ENCODE measurements at places on chromosomes 2 and 18.

DNA sequence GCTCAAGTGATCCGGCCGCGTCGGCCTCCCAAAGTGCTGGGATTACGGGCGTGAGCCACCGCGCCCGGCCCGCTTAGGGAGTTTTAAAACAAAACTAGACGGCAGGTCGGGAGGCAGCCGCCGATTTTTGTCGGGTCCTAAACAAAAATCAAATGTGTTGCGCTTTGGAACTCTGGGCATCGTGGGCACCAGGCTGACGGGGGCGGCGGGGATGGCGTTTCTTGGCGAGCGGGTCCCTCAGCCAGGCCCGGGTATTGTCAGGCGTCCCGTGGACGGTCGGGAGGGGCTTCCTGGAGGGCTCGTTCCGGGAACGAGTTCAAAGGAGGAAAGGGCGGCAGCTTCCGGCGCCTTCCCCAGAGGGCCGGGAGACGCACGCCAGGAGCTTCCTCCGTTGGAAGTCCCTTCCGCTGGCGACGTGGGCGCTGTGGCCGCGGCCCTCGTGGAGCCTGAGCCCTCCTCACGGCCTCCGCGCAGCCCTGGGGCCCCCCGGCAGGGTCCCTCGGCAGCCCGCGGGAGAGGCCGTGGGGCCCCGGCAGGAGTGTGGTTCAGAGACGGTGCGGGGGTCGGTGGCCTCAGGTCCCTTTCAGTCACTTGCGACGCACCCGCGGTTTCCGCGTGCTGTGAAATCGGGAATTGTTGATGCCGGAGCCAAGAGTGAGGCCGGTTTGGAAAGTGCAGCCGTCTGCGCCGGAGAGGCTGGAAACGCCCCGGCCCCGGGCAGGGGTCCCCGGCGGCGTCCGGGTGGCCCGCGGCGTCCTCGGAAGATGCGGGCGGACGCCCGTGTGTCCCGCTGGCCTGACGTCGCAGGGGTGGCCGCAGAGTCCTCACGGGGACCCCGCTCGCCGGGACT, 59.3 kb downstream of the EMILIN2 start:
- no peak for DNase-seq

DNA sequence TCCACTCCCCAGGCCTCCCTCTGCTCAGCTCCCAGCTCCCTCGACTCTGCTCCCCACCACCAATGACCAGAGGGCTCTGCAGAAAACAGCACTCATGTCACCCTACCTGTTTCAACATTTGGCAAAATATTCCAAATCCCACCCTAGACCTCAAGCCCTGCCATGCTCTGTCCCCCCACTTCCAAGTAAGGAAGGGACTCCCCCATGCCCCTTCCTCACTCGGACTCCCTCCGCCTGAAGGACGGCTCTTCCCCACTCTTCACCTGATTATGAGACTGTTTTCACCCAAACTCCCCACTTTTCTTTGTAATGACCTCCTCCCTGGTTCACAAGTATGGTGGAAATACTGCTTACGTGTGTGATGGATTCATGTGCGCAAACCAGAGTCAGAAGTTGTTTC, 208.4 kb downstream of the MGAT5 start:
- DNase-seq = no peak

- no peak for DNase-seq
These were observed 30.7 kb upstream of the MLPH start for GRCh38 chr2:237456200-237456843.

GRCh38 chr2:241730671-241731293, 3.6 kb upstream of the D2HGDH start:
- DNase-seq = no peak

- no peak for DNase-seq
These were observed 188.7 kb upstream of the TWIST2 start for GRCh38 chr2:238659231-238659630.

DNA sequence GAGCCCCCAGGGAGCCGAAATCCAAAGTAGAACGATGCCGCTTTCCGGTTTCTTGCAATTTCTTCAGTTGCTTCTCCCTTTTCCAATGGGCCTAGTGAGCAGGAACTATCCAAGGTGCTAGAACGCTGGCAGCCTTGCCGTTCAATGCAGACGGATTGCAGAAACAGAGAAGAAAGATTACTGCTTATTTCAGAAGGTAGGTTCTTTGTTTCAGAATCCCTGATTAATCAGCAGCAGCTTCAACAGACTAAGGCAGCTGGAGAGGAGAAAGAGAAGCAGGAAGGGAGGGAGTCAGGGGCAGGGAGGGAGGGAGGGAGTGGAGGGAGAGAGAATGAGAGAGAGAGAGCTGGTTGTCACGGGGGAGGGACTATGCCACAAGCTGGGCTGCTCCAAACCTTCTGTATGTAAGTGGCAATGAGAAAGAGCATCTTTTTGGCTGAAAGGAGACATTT, 576 bp downstream of the NYAP2 start:
- peak; percentile 41 for DNase-seq

- no peak for DNase-seq
These were observed 32.9 kb downstream of the TPRKB start for GRCh38 chr2:73704285-73704684.

DNA sequence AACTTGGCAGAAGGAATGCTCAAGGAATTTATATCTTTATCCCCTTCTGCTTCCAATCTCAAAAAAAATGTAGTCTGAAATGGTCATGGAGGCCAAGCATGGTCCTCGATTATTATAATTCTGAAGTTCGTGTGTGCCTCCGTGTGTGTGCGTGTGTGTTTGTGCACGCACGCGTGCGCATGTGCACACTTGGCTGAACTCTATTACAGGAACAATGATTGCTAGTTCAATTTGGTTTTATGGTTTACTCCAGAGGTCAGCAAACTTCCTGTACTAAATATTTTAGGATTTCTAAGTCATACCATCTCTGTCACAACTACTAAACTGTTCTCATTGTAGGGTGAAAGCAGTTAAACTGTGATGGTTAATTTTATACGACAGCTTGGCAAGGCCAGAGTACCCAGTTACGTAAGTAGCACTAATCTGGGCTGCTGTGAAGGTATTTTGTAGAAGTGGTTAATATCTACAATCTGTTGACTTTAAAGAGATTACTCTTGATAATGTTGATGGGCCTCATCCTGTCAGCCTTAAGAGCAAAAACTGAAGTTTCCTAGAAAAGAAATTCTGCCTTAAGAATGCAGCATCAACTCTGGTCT, 5.8 kb upstream of the MARCHF7 start:
- DNase-seq = no peak

- DNase-seq = no peak
These were observed 89.1 kb downstream of the NDUFA10 start for GRCh38 chr2:239935789-239936758.

DNA sequence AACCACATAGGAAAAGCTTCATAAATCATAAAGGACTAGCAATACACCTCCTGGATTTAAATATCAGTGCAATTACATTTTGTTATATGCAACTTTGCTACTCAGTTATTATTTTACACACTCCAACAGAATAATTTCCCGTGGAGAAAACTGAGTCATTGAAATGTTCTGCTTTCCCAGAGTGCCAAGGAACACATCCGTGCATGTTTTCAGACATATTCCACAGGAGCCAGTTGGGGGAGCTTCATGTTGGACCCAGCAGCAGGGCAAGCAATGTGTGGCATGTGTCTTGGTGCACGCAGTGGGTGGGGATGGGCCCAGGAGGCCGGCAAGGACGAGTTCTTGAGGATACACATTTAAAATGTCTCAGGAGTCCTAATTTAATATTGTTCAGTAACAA, 14.4 kb upstream of the SMIM21 start:
- DNase-seq = no peak

- DNase-seq = no peak
These were observed 24.0 kb downstream of the SERPINB7 start for GRCh38 chr18:63799189-63799588.

GRCh38 chr18:45568017-45568416, 47.3 kb upstream of the SLC14A2 start:
- DNase-seq = no peak

GRCh38 chr2:237196866-237197618, 111.4 kb downstream of the COPS8 start:
- DNase-seq = no peak

DNA sequence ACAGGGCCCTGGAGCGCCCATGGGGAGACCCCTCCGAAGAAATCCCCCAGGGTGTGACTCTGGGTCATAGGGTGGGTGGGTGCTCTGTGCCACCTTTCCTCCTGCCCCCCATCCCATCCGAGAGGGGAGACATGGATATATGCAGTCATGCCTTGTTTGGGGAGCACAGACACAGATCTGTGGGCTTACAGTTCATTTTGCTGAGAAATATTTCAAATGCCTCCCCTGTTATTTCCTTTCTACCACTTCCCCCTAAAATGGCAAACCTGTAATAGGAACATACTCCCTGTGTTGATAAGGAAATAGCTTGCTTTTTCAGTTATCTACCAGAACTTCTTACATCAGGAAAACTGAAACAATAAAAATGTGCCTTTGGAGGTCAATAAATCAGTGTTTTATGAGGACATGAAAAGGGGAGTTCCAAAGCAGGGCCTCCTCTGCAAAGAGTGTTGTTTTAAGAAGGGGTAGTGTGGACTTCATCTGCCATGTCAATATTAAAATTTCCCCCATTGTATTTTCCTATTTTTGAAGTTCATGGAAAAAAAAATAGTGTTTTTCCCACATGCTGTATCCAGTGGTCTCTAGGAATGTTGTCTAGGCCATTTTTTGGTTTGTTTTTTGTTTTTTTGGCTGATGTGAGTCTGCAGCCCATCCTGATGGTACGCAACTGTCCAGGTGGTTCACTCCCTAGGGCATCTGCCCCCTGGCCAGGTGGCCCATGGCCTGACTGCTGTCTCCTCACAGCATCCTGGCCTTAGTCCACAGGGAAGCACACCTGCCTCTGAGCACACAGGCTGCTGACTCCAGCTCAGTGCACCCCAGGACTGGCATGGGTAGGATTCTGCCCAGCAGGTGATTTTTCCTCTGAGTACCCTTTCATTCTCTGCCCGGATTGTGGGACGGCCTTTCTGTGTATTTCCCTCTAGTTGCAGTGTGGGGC, 3.7 kb downstream of the TNFRSF11A start:
- DNase-seq = no peak

GRCh38 chr2:143928613-143929012, 591.3 kb downstream of the ZEB2 start:
- DNase-seq = no peak

DNA sequence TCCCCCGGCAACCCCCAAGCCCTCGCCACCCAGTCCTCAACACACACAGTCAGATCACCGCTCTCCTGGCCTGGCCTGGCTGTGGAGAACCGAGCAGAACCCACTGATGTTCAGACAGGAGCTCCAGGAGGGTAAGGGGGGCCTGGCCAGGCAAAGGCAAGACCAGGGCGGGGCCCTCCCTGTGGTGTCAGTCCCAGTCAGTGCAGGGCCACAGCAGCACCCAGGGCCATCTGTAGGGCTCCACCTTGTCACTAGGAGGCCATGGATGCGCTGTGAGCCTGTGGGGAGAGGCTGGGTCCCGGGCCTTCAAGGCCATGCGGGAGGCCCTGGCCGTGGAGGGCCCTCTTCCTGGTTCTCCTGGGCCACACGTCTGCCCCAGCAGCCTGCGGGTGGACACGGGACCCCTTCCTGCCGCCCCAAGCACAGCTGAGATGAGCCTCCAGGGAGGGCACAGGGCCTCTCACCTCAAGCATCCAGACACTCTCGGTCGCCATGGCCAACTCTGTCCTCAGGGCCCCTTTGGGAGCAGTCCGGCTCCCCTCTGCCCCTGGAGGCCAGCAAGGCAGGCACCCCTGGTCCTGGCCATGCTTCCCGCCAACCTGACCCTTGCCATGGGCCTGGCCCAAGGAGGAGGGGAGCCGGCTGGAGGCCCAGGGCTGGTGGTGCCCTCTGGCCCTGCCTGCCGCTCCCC, 2.0 kb downstream of the ANO7 start:
- no peak for DNase-seq

- no peak for DNase-seq
These were observed 364.1 kb downstream of the SETBP1 start for GRCh38 chr18:45044787-45045186.

GRCh38 chr18:54828986-54829385, 709 bp downstream of the RAB27B start:
- no peak for DNase-seq

DNA sequence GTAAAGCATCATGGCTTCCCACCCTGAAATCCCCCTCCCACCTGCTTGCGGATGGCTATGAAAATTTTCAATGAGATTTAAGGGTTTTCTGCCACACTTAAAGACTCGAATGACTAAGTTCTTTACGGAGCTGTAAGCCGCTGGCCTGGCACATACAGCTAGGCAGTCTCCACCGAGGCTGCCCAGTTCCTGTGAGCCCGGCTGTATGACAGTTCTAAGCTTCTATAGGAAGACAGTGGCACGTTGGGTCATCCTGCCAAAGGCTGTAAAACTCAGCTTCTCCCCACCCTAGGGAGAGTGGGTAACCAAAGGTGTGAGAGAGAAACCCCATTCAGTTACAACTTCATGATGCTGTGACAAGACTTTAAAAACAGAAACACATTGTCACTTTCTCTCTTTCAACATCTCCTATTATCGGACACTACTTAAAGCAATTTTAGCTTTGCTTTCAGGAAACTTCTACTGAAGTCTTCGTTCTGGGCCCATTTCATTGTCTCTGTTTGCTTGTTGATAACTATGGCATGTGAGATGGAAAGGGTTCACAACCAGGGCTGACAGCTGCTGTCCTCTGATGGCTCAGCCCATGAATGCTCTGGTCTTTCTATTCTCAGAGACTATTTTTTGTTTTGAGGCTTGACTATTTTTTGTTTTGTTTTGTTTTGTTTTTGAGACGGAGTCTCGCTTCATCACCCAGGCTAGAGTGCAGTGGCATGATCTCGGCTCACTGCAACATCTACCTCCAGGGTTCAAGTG, 7.1 kb downstream of the CASP8 start:
- no peak for DNase-seq

DNA sequence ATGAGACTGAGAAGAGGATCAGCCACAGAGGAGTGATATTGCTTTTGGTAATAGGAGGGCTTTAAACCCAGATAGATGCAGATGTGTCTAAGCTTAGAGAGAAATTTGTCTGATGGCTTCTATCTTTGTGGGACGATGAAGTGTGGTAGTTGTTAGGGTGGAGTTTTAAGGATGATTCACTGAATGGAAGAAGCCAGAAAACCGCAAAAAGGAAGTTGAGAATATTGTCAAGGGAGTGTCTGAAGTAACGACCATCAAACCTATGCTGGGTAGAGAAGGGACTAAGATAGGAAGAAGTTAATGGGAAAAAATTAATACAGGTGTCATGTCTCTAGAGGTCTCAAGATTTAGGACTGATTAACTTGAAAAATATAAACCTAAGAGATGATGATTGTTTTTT, 195.6 kb upstream of the MC4R start:
- DNase-seq = no peak

- no peak for DNase-seq
These were observed 3.2 kb upstream of the CYP26B1 start for GRCh38 chr2:72150861-72151356.

DNA sequence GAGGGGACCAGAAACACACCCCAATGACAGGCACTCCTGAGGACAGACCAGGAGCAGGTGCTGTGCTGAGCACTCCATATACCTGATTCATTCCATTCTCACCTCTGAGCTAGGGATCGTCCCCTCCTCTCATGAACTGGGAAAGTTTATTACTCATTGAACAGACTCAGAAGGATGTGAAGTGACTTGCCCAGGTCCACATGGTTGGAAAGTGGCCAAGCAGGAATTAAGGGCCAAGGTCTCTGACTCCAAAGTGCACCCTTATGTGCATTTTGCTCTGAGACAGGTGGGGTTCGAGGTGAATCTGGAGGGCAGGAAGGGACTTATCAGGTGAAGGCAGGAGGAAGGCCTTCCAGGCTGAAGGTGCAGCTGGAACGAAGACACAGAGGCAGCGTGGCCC, 25.1 kb upstream of the PLB1 start:
- DNase-seq = no peak

- no peak for DNase-seq
These were observed 9.7 kb downstream of the SNED1 start for GRCh38 chr2:241007880-241008710.

GRCh38 chr2:209619782-209620181, 151.8 kb upstream of the UNC80 start:
- no peak for DNase-seq

Measured in left renal pelvis (tissue), 4 donors.